Activated T-cell treated with anti-CD3 and anti-CD28 coated beads, Interleukin-2, amount 50 U/mL, for 72 hours (primary cell): ENCODE measurements at places on chromosomes 3 and 15. TPM values are rescaled to one million over a fixed set of nuclear protein-coding genes. Genes with fewer than 3 reads are reported as not detected.
A peak's percentile ranks its signal among the peaks of the same experiment; 100 is the strongest.

GRCh38 chr3:44883999-44884431 lies 9.6 kb downstream of the TGM4 start:
- no peak for DNase-seq

- DNase-seq: no peak
Measured at GRCh38 chr3:69647081-69647480, 92.2 kb upstream of the MITF start.

DNA sequence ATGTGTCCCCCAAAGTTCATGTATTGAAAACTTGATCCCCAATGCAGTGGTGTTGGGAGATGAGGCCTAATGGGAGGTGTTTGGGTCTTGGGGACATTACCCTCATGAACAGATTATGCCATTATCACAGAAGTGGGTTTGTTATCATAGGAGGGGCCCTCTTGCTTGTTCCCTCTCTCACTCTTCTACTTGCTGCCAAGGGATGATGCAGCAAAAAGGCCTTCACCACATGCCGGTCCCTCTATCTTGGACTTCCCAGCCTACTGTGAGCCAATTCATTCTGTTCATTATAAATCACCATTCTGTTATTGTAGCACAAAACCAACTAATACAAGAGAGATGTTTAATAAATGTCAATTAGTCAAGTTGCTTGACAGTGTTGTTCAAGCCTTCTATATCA lies 47.2 kb downstream of the FAM227B start:
- DNase-seq: no peak

- no peak for DNase-seq
Measured at GRCh38 chr3:167913219-167913835, 177.8 kb downstream of the SERPINI1 start.

DNA sequence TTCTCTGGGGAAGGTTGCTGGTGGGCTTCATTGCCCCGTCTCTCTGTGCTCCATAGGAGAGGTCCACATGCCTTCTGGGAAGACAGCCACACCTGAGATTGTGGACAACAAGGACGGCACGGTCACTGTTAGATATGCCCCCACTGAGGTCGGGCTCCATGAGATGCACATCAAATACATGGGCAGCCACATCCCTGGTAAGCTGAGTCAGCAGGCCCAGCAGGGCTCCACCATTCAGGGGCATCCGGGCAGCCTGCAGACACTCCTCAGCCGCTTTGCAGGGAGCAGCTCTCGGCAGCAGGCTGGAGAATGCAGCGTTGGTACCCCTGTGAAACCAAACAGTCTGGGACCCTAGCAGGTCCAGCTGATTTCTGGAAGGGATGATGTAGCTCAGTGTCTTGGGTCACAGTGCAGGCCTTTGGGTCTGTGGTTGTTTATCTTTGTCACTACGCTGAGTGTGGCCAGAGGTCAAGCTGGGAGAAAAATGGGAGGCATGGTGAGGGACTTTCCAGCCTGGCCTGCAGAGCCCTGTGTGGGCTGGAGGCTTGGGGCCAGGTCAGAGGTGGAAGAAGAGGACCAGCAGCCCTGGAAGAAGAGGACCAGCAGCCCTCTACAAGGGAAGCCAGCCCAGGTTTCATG lies 67.2 kb downstream of the DNASE1L3 start:
- no peak for DNase-seq

Gene SPTBN5
- 0.41 TPM for total RNA-seq

- DNase-seq: no peak
Measured at GRCh38 chr3:128229106-128229857, 76.0 kb downstream of the EEFSEC start.

GRCh38 chr3:23761440-23761896 lies 44.3 kb upstream of the UBE2E1 start:
- peak; percentile 25 for DNase-seq

Gene COLQ
- 2.0 TPM for total RNA-seq

Gene PRR20G
- total RNA-seq: not detected

GRCh38 chr3:27573780-27574437 lies 89.7 kb upstream of the SLC4A7 start:
- DNase-seq: no peak

GRCh38 chr3:157079676-157080369 lies 80.1 kb downstream of the CCNL1 start:
- no peak for DNase-seq

- no peak for DNase-seq
Measured at GRCh38 chr3:182399978-182400737, 393.1 kb upstream of the ATP11B start.

- DNase-seq: no peak
Measured at GRCh38 chr3:184178521-184179138, 4.0 kb downstream of the AP2M1 start.

DNA sequence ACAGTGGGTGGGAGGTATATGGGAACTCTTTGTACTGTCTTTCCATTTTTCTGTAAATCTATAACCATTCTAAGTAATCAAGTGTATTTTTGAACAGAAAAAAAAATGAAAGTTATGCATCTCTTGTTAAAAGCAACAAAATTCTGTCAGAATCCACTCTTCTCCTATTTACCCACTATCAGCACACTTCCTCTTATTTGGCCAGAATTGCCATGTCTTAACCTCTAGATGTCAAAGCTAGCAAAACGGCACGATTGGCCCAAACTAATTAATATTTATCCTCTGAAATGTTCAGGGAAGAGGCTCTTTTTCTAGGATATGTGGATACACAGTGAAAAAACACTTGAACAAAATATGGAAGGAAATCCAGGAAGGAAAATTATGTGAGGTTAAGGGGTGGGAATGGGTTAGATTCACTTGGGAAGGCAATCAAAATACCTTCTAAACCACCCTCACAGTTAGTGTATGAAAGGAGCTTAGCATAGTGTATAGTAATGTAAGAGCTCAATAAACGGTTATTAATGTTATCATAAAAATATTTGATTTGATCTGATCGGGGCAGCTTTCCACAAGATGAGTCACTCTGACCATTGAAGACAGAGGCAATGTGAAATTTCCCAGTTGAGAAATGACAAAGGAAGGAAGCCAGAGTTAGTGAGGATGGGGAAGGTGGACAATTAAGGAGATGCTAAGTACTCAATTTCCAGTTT lies 20.1 kb upstream of the TGFBR2 start:
- no peak for DNase-seq

DNA sequence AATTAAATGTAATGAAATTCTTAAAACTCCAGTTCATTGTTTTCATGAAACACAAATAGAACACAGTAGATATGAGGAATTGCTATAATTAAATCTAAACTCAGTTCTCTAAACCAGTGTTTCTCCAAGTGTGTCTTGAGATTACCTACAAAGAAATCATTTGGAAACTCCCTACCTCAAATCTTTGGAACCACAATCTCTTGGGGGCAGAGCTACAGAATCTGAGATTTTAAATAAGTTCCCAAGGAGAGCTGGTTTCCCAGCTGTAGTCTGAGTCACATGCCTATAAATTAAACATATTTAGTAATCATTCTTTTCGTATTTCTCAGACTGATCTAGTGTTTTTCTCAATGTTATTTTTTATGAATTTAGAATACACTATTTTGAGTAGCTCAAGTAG lies 17.0 kb upstream of the ACTC1 start:
- no peak for DNase-seq

DNA sequence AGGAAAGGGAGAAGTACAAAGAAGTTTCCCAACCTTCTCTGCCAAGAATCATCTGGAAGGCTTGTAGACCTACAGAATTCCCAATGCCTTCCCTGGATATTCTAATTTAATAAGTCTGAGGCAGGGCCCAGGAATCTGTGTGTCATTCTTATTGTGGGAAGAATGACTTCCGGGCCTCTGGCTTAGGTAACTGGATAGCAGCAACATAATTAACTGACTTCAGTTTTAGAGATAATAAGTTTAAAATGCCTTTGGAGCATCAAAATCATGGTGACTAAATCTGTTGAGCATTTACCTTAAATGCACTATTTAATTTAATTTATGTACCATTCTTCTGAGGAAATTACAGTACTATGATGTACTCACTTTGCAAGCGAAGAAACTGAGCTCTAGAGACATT lies 44.3 kb upstream of the TM4SF1 start:
- DNase-seq: no peak

DNA sequence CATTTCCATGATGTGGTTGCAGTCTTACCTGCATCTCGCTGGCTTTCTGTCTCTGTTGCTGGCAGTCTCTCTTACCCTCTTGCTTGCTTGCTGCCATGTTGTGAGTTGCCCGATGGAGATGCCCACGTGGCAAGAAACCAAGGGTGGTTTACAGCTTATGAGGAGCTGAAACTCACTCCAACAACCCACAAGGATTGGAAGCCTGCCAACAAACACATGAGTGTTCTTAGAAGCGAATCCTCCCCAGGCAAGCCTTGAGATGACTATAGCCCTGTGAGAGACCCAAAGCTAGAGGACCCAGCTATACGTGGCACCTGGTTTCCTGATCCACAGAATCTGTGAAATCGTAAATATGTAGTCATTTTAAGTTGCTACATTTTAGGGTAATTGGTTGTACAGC lies 490.9 kb upstream of the ADAMTS9 start:
- no peak for DNase-seq

DNA sequence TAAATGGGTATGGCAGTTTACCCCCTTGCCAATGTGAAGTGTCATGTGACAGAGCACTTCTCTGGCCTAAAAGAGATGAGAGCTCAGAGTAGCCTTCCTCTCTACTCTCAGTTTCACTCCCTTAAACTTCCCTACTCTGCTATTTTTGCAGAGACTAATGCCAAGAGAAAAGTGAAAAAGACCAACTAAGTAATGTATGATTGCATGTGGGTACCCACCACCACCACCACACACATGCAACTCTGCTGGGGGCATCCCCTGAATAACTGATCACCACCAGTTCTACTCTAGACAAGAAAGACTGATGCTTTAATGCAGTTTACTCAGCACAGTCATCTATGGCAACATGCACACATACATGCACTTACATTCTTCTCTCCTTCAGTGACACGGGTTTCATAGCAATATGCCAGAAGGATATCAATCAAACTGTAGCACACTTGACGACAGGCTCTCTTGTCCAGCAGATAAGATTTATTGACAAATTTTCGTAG lies 31.3 kb downstream of the SHQ1 start:
- DNase-seq: peak; percentile 58

Gene LZTFL1
- total RNA-seq: 4.9 TPM

DNA sequence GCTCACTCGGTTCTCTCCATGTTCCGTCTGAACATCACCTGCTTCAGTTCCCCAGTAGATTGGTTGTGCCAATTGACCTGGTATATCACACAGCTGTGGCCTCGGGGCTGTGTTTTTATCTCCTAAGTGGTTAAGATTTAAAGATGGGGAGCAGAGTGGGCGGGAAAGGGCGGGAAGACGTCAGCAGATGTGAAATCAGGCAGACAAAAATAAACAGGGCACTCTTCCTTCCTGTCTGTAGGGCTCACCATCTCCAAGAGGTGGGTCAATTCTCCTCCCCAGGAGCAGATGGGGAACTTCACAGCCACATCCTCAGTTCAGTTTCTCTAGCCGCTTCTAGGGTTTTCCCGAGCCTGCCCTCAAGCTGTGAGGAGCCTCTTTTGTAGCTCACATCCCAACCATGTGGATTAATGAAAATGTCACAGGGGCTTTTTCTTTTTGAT lies 26.8 kb upstream of the LIMD1 start:
- peak; percentile 49 for DNase-seq

GRCh38 chr3:12455740-12456139 lies 28.5 kb upstream of the TSEN2 start:
- no peak for DNase-seq

- DNase-seq: peak; percentile 70
Measured at GRCh38 chr15:31977812-31978661, 52.3 kb upstream of the CHRNA7 start.

GRCh38 chr3:39110041-39110639 lies 2.7 kb downstream of the TTC21A start:
- no peak for DNase-seq

- no peak for DNase-seq
Measured at GRCh38 chr3:102941786-102942185, 507.0 kb downstream of the ZPLD1 start.

DNA sequence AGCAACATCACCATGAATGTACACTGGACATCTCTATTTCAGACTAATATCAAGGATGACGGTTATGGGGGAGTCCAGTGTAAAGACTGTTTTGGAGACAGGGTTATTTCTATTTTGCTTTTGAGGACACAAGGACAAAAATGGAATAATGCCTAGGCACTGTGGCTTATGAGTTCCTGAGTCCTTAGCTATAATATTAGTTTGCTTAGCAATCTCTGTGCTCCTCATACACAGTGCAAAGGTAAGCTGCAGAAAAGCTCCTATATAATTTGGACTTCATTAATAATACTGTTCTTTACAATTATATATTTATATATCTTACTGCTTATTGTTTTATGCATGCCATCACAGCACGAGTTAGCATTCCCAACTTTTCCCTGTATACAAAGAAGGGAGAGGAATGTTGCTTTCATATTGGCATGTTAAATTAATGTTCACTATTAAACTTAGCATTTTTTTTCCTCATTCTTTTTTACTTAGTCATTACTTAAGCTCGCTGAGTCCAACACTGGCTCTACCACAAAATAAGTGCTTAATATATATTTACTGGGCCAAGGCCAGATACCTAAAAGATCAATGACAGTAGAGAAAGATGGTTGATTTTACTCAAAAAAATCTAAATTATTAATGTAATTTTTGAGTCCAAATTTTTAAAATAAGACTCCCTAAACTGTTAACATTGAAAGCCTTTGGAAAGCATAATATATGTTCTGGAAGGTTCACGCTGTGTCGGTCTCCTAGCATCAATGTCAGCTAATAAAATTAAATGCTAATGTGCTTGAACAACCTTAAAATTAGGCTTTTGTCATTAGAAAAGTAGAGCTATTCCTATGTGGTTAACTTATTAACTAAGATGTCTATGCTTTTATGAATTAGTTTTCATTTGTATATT lies 13.8 kb downstream of the THBS1 start:
- DNase-seq: no peak

GRCh38 chr15:83673385-83673784 lies 19.5 kb downstream of the ADAMTSL3 start:
- DNase-seq: no peak

DNA sequence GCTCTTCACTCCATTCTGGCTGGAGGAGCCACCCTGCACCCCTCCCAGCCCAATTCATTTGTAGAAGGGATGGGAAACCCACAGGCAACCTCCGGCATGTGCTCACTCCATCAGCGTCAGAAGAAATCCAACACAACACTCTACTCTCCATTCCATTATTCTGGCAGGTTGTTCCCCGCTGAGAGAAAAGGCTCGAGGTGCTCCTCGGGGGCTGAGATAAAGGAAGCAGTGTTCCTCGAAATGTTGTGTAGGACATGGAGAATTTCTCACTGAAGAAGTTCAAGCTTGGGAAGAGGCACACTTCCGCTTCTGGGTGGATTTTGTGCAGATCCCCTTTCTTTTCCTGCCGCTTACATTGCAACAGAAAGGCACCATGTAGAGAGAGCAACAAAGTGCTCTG lies 355.0 kb upstream of the CFAP20DC start:
- no peak for DNase-seq

- DNase-seq: no peak
Measured at GRCh38 chr3:61957259-61957658, 395.9 kb downstream of the PTPRG start.

Gene RBM6
- total RNA-seq: 57.4 TPM

- DNase-seq: no peak
Measured at GRCh38 chr3:150055332-150055731, 84.6 kb upstream of the PFN2 start.

Gene TMCO5A
- not detected for total RNA-seq

GRCh38 chr3:108822123-108822897 lies at the start of gene TRAT1:
Gene TRAT1, plus strand, starts transcription at chr3:108822786. Its CDS starts 142 bp downstream, at chr3:108822928.
- DNase-seq: no peak

GRCh38 chr3:52046186-52046901 lies 10.0 kb downstream of the DUSP7 start:
- DNase-seq: no peak

- no peak for DNase-seq
Measured at GRCh38 chr15:78016860-78017259, 60.7 kb downstream of the TBC1D2B start.

Gene SPG21
- total RNA-seq: 52.2 TPM
